ENCODE measurements at places on chromosomes 16 and 17.

GRCh38 chr17:77288115-77288619 lies 147.4 kb downstream of the SEC14L1 start:
- DNase-seq: no peak

GRCh38 chr17:69672924-69673323 lies 258.4 kb downstream of the MAP2K6 start:
- no peak for DNase-seq

- DNase-seq: no peak
These were observed 39.2 kb upstream of the FAM20A start for GRCh38 chr17:68640242-68640989.

DNA sequence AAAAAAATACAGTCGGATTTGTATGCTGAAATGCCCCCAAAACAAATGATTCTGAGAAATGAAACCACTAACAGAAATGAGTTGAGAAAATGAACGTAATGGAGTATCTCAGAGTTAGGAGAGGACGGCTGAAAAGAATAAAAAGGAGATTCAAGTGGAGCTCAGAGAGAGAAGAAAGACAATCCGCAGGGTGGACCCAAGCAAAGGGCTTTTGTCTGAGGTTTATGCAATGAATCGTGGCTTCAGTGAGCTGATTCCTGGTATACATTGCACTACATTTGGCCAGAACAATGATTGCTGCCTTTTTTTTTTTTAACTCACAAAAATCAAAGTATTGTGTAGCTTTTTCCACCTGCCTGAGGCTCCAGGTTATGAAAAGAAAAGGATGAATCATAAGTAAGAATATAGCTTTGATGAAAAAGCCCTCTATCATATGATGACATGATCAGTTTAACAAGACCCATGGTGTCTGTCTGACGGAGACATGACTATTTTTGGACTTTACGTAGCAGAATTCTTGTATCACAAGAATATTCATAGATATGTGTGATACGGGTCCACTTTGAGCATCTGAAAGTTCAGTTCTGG lies 4.4 kb upstream of the MED9 start:
- DNase-seq: no peak

- no peak for DNase-seq
These were observed 4.8 kb downstream of the NEK8 start for GRCh38 chr17:28733346-28733745.

DNA sequence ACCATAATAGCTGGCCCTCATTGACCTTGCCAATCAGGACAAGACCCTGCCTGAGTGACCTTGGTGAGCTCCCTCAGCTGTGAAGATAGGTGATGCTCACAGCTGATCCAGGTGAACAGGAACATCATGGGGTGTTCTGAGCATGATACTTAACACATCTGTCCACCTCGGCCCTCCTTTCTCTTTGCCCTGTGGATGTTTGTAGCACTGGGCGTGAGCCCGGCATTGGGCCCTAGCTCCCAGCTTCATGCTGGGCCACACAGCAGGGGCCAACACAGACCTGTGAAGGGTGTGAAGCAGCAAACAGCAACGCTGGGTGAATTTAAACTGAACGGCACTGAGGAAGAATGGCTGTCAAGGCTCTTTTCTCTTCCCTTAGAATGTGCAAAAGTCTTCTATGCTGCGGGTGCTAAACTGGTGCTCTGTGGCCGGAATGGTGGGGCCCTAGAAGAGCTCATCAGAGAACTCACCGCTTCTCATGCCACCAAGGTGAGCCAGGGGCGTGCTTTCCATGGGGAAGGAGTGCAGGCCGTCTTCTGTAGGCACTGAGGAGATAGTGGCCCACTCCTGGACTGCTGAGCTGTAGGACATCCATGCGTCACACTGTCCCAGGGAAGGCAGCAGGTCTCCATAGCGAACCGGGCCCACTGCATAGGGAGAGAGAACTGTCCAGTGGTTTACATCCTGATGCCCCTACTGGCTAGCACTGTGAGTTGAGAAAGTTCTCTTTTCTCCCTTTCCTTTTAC lies 35.9 kb downstream of the TMEM11 start:
- peak; percentile 18 for DNase-seq

GRCh38 chr16:87620201-87620495 lies 17.8 kb downstream of the JPH3 start:
- DNase-seq: no peak

- DNase-seq: no peak
These were observed 525.2 kb upstream of the PSMD7 start for GRCh38 chr16:73771196-73772064.

DNA sequence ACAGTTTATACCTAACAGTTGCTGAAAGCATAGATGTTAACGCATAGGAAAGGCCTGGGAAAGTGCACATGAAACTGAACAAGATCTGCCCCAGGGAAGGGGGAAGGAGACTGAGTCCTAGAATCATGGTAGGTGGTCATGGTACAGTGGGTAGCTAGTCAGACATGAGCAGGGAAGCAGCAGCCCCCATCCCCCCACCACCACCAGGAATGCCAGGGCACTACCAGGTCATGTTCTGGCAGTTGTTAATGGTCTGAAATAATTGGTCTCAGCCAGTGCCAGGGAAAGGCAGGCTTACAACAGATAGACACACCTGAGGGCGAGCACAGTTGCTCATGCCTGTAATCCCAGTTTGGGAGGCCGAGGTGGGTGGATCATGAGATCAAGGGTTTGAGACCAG lies 185.2 kb downstream of the CPPED1 start:
- DNase-seq: no peak

DNA sequence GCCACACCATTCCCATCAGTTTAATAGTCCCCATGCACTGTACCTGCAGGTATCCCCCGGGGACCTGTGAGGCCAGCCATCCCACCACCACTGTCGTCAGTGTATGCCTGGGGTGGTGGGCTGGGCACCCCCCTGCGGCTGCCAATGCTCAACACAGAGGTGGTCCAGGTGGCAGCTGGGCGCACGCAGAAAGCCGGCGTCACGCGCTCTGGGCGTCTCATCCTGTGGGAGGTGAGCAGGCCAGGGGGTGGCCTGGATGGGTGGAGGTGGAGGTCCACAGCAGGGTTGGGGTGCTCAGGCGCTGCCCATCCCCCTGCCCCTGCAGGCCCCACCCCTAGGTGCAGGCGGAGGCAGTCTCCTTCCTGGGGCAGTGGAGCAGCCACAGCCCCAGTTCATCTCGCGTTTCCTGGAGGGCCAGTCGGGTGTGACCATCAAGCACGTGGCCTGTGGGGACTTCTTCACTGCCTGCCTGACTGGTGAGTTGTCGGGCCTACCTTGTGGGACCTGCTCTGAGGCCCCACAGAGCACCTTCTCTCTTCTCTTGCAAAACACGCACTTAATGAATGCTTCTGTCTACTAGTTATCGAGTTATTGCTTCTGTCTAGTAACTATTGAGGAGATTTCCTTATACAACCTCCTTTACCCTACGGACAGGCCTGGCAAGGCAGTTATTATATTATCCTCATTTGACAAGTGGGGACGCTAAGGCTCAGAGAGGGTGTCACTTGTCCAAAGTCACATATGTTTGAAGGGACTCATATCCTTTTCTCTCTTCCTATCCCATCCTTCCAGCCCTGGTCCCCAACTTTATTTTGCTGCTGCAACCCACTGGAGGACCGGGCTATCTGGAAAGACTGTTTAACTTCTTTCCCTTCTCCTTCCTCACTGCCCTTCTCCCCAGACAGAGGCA lies 5.8 kb upstream of the TRAF4 start:
- no peak for DNase-seq

GRCh38 chr16:16158741-16159374 lies 64.4 kb downstream of the ABCC6 start:
- DNase-seq: no peak

GRCh38 chr17:79865351-79866210 lies 26.3 kb upstream of the CBX4 start:
- DNase-seq: no peak

GRCh38 chr17:41658846-41659245 lies 29.8 kb upstream of the EIF1 start:
- no peak for DNase-seq

- no peak for DNase-seq
These were observed at the start of gene CCL2 for GRCh38 chr17:34254651-34255380. TSS of gene CCL2 (plus strand) at chr17:34255285. CDS start at chr17:34255350, 65 bp downstream.

- no peak for DNase-seq
These were observed 5.3 kb upstream of the HS3ST6 start for GRCh38 chr16:1923299-1924034.

DNA sequence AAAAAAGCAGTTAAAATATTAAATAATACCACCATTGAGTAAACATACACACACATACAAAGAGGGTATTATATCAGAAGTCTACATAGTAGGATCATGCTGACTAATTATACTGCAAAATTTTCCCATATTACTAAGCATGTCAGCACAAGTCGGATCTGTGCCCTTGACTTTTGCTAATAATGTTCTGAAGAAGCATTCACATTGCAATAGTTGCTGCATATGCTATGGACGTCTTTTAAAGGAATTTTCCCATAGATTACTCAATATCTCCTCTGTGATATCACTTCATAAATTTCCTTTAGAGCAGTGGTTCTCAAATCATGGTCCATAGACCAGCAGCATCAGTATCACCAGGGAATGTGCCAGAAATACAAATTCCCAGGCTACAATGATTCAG lies 110.9 kb upstream of the NUDT7 start:
- no peak for DNase-seq

- no peak for DNase-seq
These were observed 36.3 kb downstream of the ADGRG5 start for GRCh38 chr16:57578521-57579360.

DNA sequence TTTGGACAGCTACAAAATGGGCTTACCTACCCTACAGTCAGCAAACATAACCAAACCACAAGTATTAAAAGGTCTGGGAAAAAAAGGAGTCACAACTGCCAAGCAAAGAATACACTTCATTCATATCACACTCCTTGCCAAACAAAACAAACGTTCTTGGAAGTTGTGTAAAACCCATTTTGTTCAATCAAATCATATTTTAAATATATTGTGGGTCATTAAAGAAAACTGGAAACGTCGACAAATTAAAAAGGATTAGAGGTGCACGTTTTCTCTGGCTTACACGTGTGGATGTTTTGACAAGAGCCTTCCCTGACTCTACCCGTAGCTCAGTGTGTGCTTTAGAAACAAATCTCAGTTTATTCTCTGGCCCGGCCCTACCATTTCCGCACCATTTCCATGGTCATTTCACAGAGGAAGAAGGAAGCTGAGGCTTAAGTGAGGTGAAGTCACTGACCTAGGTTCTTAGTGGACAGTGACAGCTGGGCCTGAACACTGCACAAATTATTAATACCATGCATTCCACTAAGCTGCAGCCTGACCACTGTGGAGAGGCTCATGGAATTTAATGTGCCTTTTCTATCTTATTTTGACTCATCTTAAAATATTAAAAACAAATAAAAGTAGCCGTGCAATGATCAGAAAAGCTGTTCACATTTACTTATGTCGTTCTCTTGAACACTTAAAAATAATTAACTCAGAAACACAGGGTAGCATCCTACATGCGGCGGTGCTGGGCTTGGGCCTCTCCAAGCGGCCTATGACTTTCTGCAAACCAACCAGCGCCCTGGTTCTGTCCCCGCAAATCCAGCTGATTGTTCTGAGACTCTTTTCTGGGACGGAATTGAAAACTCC lies 968 bp downstream of the CEP112 start:
- DNase-seq: no peak

- DNase-seq: peak; percentile 11
These were observed 11.3 kb downstream of the DNAAF1 start for GRCh38 chr16:84156342-84156784.

DNA sequence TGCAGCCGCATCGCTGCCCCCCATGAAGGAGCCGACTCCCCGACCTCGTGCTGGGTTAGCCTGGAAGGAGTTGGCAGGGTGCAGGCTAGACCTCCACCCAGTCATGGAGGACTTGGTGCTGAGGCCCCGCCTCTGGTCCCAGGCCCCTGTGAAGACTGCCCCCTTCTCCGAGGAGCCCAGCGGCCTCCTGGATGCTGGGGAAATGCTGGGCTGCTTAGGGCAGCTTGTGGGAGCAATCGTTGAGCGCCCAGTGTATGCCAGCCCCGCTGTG lies 1.8 kb downstream of the SSTR5 start:
- no peak for DNase-seq

GRCh38 chr17:564526-565065 lies 150.0 kb downstream of the VPS53 start:
- DNase-seq: no peak

- no peak for DNase-seq
These were observed 744.4 kb upstream of the EEF2KMT start for GRCh38 chr16:5841974-5842373.

DNA sequence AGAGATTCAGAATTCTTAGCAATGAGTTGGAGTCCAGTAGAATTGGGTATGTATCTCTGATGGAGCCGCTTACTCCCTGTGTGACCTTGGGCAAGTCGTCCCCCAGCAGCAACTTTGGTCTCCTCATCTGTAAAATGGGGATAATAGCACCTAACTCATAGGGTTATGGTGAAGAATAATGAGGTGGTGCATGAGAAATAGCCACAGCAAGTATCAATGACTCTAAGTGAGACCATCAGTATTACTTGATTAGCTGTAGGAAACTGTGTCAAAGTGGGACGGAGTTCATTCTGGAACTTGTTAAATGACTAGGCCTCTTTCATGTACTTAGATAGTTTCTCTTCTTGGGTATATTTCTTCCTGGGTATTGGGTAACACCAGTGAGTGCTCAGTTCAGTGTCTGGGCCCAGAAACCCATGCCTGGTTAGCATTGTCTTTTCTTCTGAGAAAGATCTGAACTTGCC lies 6.4 kb downstream of the PRKCB start:
- no peak for DNase-seq

DNA sequence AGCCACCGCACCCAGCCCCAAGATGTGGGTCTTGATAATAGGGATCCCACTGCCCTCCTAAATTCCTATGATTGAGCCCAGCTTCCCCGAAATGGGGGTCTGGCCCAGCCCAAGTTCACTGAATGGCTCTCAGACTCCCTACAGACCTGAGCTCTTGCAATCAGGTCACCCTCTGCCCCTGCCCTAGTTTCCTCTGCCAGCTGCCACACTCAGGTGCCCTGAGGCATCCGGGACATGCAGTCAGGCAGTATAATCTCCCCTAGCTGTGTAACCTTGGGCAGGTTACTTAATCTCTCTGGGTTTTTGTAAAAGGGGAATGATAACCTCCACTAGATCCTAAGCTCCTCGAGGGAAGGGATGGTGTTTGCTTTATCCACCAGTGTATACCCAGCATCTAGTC lies 61.1 kb upstream of the TOB1 start:
- no peak for DNase-seq

- no peak for DNase-seq
These were observed 27.9 kb downstream of the CDR2 start for GRCh38 chr16:22346483-22346882.

DNA sequence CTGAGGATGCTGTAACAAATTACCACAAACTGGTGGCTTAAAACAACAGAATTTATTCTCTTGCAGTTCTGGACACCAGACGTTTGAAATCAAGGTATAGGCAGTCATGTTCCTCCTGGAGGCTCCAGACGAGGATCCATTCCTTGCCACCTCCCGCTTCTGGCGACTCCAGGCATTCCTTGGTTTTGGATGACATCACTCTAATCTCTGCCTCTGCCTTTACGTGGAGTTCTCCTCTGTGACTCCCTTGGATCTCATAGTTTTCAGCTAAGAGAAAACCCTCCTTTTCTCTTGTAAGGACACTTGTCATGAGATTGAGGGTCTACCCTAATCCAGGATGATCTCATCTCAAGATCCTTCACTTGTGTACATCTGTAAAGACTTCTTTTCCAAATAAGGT lies 31.4 kb upstream of the HS3ST3B1 start:
- DNase-seq: no peak
